WTC11 (cell line): ENCODE measurements at places on chromosomes 6 and 20. TPM values are rescaled to one million over a fixed set of nuclear protein-coding genes. Genes with fewer than 3 reads are reported as not detected.

- DNase-seq: no peak
Observed at GRCh38 chr6:6931071-6932025, 176.4 kb upstream of the RREB1 start.

LIME1 gene
- total RNA-seq: 4.5 to 7.0 TPM (median 6.0 TPM) in 3 replicates

- no peak for DNase-seq
Observed at GRCh38 chr6:130961148-130961547, 101.9 kb downstream of the EPB41L2 start.

GRCh38 chr20:11168026-11168425, 494.2 kb upstream of the JAG1 start:
- no peak for DNase-seq

GRCh38 chr6:157595768-157596167, 214.8 kb downstream of the ZDHHC14 start:
- no peak for DNase-seq

GRCh38 chr20:3502878-3503277, 32.1 kb downstream of the ATRN start:
- no peak for DNase-seq

DNA sequence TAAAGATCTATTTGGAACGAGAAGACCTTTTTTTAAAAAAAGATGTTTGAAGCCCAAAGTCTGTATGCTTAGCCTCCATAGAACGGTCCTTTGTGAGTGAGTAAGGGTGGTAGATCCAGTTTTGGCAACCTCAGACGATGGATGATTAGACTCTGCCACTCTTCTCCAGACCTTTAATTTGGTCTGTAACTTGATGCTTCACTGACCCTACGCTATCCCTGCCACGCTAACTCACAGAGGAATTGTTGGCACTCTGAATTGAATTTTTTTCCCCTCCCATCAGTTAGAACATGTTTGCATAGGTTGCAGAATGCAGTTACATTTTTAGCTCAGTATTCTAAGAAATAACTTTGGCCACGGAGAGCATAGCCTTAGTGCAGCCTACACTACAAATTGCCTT, 15.8 kb upstream of the DEK start:
- no peak for DNase-seq

GRCh38 chr20:32007787-32008616, 2.2 kb upstream of the CCM2L start:
- peak; percentile 50 for DNase-seq

GRCh38 chr6:158799051-158799792, 19.9 kb downstream of the EZR start:
- DNase-seq: no peak

DNA sequence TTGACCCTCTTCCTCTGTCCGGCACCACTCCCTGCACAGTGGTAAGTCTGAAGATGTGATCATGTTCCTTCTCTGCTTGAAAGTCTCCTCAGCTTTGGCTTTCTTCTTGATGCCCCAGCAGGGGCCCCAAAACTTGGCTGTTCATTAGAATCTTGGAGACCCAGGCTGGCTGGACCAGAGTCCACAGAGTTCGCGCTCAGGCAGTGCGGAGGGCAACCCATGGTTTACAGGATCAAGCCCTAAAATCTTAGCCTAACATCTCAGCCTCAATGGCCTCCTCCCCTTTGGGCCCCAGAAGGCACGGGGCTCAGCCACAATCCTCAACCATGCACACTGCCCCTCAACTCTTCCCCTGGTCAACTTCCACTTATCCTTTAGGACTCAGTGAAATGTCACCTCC, 72.9 kb upstream of the GTSF1L start:
- no peak for DNase-seq

DNA sequence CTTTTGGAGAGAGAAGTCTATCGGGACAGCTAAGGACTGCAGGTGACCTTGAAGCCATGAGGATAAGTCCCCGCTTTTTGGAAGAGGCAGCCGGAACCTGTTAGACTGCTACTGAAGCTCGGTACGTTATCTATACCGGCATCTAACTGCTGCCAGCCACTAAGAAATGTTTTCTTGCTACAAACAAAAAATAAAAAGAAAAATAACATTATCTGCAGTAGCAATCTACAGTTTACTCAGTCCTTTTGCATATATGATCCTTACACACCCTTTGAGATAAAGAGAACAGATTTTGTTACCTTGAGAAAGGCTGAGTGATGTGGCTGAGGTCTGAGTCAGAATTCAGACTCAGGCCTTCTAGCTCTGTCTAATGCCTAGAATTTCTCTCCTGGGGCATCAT, 314.6 kb downstream of the CDH26 start:
- no peak for DNase-seq

STMND1 gene
- total RNA-seq: not detected in 3 replicates

DNA sequence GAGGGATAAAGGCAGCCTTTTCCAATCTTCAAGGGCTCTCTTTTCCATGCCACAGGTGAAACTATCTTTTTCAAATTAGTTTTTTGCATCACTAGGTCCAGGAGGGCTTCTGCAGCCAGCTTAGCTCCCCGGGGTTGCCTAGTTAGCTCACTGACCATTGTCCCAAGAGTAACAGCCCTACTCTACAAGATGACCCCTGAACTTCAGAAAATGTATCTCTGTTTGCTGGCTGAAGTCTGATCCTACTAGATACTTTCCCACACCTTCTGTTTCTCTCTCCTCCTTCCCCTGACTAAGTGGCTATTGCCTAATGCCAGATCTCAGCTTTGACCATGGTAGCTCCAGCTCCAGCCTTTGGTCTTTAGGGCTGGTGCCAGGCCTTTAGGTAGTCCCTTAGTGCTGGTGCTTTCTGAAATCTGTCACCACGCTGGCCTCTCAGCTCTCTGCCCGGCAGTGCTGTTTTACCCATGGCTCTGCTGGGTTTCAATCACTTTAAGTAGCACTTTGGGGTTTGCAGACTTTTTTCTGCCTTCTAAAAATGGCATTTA, 255.1 kb downstream of the RNGTT start:
- no peak for DNase-seq

DNA sequence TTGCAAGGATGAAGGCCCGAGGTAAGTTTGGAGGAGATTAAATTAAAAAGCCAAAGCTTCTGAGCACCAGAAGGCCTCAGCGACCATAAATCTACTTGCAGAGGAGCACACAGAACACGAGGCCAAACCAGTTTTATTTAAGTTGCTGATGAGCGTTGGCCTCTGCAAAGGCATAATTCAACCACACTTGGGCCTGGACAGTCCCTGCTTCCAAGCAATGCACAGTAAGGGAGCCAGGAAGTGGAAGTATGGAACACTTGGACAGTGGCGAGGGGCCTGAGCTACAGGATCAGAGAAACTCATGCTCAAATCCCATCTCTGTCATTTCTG, 92.8 kb downstream of the PTPRT start:
- DNase-seq: no peak

DNA sequence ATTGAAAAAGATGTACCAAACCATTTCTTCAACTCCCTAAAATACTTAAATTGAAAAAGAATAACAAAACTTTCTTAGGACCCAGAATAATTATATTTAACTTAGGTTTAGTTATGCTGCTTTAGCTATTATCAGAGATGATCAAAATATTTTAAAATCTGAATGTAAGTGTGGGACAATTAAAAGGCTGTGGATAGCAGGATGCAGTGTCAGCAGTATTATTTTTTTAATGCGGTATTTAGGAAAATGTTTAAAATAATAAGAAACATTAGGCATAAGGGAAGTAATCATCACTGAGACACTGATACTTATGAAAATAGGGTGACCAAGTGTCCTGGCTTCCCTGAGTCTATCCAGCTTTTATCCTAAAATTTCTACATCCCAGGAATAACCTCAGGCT, 161.5 kb upstream of the PTCHD4 start:
- DNase-seq: no peak

ESR1 gene
- 0.32 to 1.3 TPM (median 0.98 TPM) in 3 replicates for total RNA-seq

GRCh38 chr20:57020364-57020763, 246.1 kb downstream of the BMP7 start:
- no peak for DNase-seq

DNA sequence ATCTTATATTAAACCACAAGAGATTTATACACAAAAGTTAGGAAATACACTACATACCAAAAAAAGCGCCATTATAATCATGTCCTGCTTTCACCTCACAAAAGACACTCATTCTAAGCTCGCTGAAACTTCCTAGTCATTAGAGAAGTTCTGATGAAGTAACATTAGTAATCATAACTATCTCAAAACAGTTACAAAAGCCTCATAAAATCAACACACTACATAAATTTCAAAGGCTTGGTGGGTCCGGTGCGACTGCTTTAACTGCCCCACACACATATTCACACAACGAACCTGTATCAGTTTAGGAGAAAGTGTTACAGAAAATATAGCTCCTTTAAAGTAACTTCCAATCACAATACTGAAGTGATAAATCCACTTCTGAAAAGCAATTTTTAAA, 1.9 kb downstream of the PHIP start:
- no peak for DNase-seq

- DNase-seq: no peak
Observed at GRCh38 chr20:55472704-55473103, 532.6 kb downstream of the CBLN4 start.

DNA sequence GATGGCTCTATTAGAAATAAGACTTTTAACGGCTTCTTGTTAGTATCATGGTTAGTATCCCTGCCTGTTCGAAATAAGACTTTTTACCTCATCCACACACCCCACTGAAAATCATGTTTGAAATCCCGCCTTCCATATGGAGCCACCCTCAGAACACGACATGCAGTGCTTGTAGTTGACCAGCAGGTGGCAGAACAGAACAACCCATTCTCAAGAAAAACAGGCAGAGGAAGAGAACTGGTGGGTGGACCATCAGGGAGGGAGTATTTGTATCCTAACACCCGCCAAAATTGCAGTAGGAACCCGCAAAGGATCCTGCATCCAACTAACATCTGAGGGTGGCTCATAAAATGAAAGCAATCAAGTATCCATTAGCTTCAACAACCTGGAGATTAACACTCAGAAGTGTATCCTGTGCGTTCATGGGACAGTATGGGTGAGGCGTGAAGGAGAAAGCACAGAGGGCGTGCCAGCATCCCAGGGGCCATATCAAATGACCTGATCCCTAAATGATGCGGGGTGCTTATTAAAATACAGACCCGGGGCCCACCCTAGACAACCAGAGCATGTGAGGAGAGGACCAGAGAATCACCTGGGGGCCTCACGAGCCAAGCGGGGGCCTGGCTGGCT, 89.6 kb upstream of the NHSL1 start:
- DNase-seq: peak; percentile 65

GRCh38 chr20:45735988-45736387, 13.8 kb downstream of the SPINT4 start:
- no peak for DNase-seq

DNA sequence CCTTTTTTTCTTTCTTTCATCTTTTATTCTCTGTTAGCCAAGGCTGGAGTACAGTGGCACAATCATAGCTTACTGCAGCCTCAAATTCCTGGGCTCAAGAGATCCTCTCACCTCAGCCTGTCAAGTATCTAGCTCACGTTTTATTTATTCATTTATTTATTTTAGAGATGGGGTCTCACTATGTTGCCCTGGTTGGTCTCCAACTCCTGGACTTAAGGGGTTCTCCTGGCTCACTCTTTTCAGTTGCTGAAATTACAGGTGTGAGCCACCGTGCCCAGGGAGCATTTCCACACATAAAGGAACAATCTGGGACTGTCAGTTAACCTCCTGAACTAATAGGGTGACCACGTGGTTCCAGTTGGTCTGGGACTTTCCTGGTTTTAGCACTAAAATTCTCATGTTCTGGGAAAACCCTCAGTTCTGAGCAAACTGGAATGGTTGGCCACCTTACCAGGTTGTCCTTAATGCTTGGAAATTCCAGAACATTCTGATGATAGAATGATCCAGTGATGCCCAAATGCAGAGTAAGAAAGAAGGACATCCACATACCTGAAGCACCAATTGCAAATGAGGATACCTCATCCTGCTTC, 105.5 kb upstream of the ZNF217 start:
- DNase-seq: no peak

SMOC2 gene
- total RNA-seq: 3.3 to 3.9 TPM (median 3.6 TPM) in 3 replicates

DNA sequence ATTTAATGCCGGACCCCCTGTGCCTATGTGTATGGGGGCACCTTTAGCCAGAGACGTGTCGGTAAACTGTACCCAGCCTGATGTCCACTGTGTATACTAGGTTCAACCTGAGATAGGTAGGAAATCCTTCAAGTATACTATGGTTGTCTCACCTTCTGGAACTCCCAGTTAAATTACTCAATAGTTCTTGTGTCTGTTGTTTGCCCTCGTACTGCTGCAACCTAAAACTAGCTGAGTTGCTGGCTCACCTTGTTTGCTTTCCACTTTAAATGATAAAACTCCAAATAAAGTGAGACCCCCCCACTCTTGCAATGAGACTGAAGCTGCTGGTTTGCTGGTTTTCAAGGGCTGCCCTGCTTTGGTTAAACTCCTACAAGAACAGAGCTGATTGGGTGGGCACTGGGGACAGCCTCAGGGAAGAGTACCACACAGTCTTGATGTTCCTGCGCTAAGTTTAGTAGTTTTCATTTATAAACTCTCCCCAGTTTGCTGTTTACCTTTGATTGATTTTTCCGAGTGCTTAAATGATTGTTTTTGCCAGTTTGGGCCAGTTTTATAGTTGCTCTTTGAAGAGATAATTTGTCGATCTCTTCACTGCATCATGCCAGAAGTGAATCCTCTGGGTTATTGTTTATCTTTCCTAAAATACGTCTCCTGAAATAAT, 1281.8 kb upstream of the MAP3K7 start:
- no peak for DNase-seq

GRCh38 chr20:1998715-1999114, 4.9 kb upstream of the PDYN start:
- DNase-seq: no peak

DNA sequence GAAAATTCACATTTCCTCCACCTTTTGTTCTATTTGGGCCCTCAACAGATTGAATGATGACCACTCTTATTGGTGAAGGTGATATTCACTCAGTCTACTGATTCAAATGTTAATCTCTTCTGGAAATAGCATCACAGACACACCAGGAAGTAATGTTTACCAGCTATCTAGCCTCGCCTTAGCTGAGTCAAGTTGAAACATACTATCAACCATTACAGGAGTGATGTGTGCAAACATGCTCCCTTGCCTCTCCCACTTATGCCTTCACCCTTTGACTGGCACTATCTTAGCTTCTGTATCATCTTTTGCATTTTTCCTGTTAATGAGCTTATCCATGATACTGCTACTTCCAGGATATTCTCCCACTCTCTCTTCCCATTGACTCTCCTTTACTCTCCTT, 191.9 kb downstream of the CENPW start:
- no peak for DNase-seq

- DNase-seq: no peak
Observed at GRCh38 chr6:75128878-75129570, 76.8 kb downstream of the COL12A1 start.
